MCF 10A (cell line): ENCODE measurements at places on chromosomes 1 and 21. TPM values are rescaled to one million over a fixed set of nuclear protein-coding genes. Genes with fewer than 3 reads are reported as not detected.
A peak's percentile ranks its signal among the peaks of the same experiment; 100 is the strongest.

GRCh38 chr1:68782890-68783289, 286.0 kb upstream of the DEPDC1 start:
- no peak overlapping the region for H3K27ac ChIP-seq
- no peak for DNase-seq
- no peaks in the 10 kb centered on the region for H3K4me1 ChIP-seq

GRCh38 chr1:187641463-187641862, 812.7 kb downstream of the PLA2G4A start:
- peaks cover 17% of the 10 kb centered on the region for H3K4me1 ChIP-seq
- no peak overlapping the region for H3K4me3 ChIP-seq
- no peak for DNase-seq
- H3K36me3 ChIP-seq: no peaks in the 10 kb centered on the region
- peak overlapping the region; percentile 35 for H3K27ac ChIP-seq

DNA sequence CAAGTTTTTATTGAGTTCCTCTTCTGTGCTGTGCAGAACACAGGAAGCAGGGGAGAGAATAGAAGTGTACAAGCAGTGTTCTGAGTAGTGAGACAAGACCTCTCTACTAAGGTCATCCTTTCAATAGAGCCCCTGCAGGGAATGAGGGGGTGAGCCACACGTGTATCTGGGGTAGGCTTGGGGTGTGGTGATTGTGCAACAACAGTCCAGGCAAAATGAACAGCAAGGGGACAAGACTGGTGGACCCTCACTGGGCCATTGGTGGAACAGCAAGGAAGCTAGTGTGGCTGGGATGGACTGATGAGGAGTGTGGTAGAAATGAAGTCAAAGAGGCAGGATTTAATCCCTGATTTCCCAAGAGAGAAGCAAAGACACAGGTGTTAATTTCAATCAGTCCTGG, 8.2 kb upstream of the BMP8A start:
- peak overlapping the region; percentile 65 for H3K27ac ChIP-seq
- peaks cover 99% of the 10 kb centered on the region for H3K36me3 ChIP-seq
- H3K27me3 ChIP-seq: no peaks in the 10 kb centered on the region

- H3K4me1 ChIP-seq: peaks cover 55% of the 10 kb centered on the region
- H3K27me3 ChIP-seq: no peaks in the 10 kb centered on the region
- H3K4me3 ChIP-seq: peak overlapping the region; percentile 94
- H3K36me3 ChIP-seq: peaks cover 29% of the 10 kb centered on the region
These were observed 1.4 kb upstream of the B4GALT2 start for GRCh38 chr1:43977376-43978263.

Gene SEC16B
- not detected in 2 replicates for total RNA-seq

DNA sequence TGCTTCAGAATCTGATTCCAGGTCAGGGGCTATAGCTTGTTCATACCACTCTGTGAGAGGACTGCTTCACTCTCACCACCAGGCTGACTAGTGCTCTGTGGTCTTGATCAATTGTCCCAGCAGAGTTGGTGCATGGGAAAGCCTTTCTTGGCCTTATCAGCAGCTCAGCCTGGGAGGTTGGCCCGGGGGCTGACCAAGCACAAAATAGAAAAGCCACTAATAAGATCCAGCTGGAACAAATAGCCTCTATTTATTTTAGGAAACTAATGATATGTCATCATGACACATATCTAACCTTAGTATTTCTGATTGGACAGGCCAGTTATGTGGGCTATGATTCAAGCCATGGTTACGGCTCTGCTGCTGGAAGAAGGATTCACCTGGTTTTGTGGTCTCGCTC, 134.2 kb downstream of the GDAP2 start:
- no peak overlapping the region for H3K4me3 ChIP-seq
- peak; percentile 8 for DNase-seq
- H3K36me3 ChIP-seq: no peaks in the 10 kb centered on the region
- no peaks in the 10 kb centered on the region for H3K27me3 ChIP-seq

DNA sequence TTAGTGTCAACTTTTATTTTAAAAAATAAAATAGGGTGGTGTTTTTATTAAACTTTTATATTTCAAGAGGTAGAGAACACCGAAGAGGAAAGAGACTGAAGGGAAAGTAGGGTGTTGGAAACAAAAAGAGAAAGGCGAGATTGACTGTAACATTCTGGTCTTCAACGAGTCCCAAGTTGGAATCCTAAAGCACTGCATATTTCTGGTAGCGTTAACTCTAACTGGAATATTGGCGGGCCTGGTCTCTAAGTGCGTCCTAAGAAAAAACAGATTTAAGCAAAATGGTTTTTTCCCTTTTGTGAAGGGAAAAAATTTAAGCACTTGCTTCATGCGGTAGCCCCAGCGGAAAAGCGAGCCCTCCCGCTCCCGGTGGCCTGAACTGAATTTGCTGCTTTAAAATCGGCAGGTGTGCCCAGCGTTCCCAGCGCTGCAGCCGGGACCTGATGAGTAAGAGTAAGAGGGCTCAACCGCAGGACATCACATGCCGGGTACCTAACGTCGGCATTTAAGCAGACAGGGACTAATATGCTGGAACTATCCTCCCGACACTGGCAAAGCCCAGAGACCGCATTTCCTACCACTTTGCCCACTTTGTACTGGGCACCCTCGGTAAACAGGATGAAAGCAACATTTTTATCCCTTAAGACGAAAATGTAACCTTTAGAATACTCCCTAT, 30.5 kb upstream of the NFIA start:
- no peak for DNase-seq
- H3K27ac ChIP-seq: no peak overlapping the region
- H3K27me3 ChIP-seq: no peaks in the 10 kb centered on the region
- H3K4me1 ChIP-seq: peaks cover 18% of the 10 kb centered on the region
- H3K36me3 ChIP-seq: no peaks in the 10 kb centered on the region
- no peak overlapping the region for H3K4me3 ChIP-seq

DNA sequence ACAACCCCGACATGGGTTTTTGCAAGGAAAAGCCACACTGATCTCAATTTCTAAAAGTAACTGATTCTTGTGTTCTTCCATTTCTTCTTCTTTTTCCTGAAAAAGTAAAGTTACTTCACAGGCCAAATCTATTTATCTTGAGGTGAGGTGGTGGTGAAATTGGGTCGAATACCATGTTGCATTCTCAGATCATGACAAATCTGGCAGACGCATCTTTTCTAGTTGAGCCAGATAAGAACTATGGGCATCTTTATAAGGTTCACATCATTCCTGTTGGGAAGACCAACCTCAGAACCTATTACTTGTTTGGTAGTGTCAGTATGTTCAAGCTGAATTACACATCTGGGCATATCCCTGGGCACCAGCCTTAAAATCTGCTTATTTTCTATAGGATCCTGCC, 78.6 kb upstream of the USP25 start:
- no peaks in the 10 kb centered on the region for H3K36me3 ChIP-seq
- no peak for DNase-seq
- no peaks in the 10 kb centered on the region for H3K4me1 ChIP-seq
- no peak overlapping the region for H3K4me3 ChIP-seq
- no peak overlapping the region for H3K27ac ChIP-seq
- H3K27me3 ChIP-seq: no peaks in the 10 kb centered on the region

GRCh38 chr1:36463463-36463802, 751 bp downstream of the MRPS15 start:
- peak overlapping the region; percentile 99 for H3K4me3 ChIP-seq
- peaks cover 15% of the 10 kb centered on the region for H3K36me3 ChIP-seq
- peaks cover 15% of the 10 kb centered on the region for H3K4me1 ChIP-seq

DNA sequence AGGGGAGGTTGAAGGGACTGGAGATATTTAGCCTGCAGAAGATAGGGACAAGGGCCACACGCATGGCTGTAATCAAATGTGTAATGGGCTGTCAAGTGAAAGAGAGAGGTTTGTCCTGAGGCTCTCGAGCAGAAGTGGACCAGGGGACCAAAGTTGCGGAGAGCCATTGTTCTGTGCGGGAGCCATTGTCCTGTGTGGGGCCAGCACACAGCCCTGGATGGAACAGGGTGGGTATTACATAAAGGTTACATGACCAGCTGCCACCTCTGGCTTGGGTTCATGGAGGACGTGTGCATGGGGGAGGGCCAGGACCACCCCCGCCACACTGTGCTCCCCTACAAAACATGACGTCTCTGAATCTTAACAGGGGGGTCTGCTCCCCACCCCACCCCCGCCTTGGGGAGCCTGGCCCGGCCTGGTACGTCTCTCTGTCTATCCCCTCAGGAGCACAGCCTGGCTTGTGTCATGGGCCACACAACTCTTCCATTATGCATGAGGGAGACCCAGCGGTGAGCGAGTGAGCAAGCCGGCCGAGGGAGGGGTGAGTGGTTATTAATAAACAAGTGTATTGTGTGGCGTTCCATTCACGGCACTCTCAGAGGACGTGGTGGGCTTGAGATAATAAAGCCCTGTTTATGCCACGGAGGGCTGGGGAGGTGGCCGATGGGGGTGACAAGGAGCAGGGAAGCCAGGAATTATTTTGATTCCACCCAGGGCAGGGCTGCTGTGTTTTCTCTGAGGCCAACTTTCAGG, at the start of gene NFASC:
TSS of gene NFASC (plus strand) at position 703 of the 753 bp plus-strand sequence. CDS start 73,454 bp downstream, outside the sequence.
- H3K27ac ChIP-seq: no peak within 1 kb of the TSS
- DNase-seq: no peak
- H3K27me3 ChIP-seq: peaks cover 61% of the 10 kb centered on the region
- H3K4me3 ChIP-seq: no peak within 1 kb of the TSS

DNA sequence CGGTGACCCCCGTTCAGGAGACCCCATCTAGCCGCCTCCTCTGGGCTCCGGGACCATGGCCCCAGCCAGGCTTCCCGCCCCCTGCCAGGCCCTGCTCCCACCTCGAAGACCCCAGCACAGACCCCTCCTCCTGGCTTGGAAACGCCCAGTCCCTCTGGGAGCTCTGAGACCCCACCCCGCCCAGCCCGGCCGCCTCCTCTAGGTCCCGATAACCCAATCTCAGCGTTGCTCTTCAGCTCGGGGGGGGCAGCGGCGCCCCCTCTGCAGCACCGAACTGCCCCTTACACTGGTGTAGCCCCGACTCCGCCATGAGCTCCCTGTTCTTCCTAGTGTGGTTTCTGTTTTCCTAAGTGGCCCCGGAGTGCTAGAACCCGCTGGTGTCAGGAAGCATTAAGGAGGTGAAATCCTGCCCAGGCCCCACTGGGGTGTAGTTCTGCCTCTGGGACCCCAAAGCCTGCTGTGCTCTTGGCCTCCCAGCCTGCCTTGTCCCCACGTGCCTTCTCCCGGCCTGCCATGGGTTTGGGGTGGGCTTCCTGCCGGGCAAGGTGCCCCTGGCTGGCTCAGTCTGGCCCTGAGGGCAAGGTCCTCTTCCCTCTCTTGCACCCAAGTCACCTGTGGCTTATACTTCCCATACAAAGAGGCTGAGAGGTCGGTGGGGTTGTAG, 10.7 kb upstream of the MMEL1 start:
- H3K4me1 ChIP-seq: peaks cover 6% of the 10 kb centered on the region
- no peaks in the 10 kb centered on the region for H3K27me3 ChIP-seq
- no peaks in the 10 kb centered on the region for H3K36me3 ChIP-seq
- DNase-seq: no peak

DNA sequence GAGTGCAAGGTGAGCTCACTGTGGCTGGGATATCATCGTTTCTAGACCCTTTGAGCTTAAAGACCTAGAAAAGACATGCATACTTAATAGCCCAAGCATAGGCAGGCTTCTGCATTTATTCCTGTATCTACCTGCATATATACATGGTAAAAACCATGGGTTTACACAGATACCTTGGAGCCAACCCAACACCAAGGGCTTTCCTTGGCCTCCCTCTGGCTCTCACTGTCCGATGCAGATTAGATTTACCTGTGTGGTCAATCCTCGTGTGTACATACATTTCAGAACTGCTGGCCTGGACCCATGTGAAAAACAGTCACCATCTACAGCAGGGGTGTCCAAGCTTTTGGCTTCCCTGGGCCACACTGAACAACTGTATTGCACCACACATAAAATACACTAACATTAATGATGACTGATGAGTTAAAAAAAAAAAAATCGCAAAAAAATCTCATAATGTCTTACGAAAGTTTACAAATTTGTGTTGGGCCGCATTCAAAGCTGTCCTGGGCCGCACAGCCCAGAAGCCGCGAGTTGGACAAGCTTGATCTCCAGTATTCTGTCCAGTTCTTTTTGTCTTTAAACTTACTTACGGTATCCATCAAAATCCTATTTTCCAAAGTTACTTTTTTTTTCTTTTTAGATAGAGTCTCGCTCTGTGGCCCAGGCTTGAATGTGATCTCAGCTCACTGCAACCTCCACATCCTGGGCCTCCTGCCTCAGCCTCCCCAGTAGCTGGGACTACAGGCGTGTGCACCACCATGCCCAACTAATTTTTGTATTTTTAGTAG, 43.5 kb downstream of the WDR4 start:
- H3K4me1 ChIP-seq: no peaks in the 10 kb centered on the region
- no peaks in the 10 kb centered on the region for H3K27me3 ChIP-seq
- H3K36me3 ChIP-seq: peaks cover 46% of the 10 kb centered on the region
- H3K27ac ChIP-seq: no peak overlapping the region

DNA sequence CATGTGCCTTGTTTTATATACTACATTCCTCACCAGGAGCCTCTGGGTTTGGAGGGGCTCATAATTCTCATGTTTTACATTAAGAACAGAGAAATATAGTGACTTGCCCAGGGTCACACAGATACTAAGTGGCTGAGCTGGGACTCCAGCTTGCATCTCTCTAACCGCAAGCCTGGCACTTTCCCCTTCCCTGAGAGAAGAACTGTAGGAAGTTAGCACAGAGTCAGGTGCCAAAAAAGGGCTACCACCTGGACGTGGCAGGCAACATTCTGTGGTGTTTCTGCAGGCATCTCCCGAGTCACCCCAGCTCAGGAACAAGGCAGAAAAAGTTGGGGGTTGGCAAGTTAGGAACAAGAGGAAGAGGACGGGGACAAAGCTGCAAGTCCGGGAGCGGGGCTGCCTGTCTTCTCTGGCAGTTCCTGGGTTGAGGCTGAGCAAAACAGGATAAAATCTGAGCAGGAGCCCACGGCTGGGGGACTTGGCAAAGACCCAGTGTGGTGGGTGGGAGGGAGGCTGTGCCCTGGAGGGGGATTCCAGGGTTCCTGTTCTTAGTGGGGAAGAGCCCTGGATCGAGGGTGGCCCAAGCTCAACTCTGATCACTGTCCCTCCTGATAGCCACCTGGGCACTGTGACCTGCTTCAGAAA, 9.8 kb downstream of the PLA2G5 start:
- H3K27ac ChIP-seq: no peak overlapping the region
- H3K36me3 ChIP-seq: no peaks in the 10 kb centered on the region
- H3K4me3 ChIP-seq: no peak overlapping the region
- H3K27me3 ChIP-seq: peaks cover 19% of the 10 kb centered on the region
